Body of pancreas (tissue), 4 donors: ENCODE measurements at places on chromosomes 13 and 19. TPM values are rescaled to one million over a fixed set of nuclear protein-coding genes. Genes with fewer than 3 reads are reported as not detected.

GRCh38 chr13:28568286-28568685, 73.4 kb upstream of the FLT1 start:
- no peak overlapping the region for H3K27ac ChIP-seq
- no peak overlapping the region for H3K4me3 ChIP-seq

DNA sequence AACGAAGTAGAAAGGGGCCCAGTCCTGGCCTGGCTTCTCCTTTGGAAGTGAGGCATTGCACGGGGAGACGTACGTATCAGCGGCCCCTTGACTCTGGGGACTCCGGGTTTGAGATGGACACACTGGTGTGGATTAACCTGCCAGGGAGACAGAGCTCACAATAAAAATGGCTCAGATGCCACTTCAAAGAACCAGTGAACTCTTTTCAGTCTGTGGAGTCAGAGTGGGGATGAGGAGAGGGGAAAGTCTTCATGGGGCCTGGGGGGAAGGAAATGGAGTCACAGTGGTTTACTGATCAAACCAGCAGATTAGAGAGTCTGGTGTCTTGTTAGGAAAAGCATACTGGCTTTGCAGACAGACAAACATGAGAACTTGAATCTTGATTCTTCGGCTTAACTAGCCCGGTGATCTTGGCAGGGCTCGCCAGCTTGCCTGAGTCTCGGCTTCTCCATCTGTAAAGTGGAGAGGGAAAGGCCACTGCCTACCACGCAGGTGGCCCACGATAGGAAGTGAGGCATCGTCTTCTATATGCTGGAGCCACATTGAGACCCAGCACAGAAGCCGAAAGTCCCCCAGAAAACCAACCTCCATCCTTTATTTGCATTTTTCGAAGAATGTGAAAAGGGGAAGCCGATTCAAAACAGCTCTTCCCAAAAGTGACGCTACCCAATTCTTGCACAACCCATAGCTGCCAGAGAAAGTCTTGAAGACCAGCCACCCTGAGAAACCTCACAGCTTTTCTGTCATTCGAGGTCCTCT, at the start of gene FFAR1:
Gene FFAR1 (plus strand): TSS at position 732 of the 759 bp plus-strand sequence. CDS start 3,650 bp downstream, outside the sequence.
- peak within 1 kb of the TSS; percentile 14 for H3K27ac ChIP-seq
- DNase-seq, result peak; percentile 68
- no peaks in the 10 kb centered on the region for H3K27me3 ChIP-seq
- H3K4me3 ChIP-seq, result no peak within 1 kb of the TSS

GRCh38 chr19:36418287-36419001, at the start of gene ZFP82:
ZFP82 (minus strand) TSS chr19:36418644; CDS start chr19:36409789, 8,855 bp downstream.
- peak within 1 kb of the TSS; percentile 67 for H3K4me3 ChIP-seq
- peak within 1 kb of the TSS; percentile 77 for H3K27ac ChIP-seq
- peak; percentile 69 for DNase-seq
- H3K27me3 ChIP-seq, result no peaks in the 10 kb centered on the region
- H3K4me1 ChIP-seq, result peaks cover 19% of the 10 kb centered on the region
- no peaks in the 10 kb centered on the region for H3K36me3 ChIP-seq

The KL gene
- 0.52 TPM for total RNA-seq

The NCR1 gene
- total RNA-seq, result not detected

The ADAMTSL5 gene
- total RNA-seq, result not detected

DNA sequence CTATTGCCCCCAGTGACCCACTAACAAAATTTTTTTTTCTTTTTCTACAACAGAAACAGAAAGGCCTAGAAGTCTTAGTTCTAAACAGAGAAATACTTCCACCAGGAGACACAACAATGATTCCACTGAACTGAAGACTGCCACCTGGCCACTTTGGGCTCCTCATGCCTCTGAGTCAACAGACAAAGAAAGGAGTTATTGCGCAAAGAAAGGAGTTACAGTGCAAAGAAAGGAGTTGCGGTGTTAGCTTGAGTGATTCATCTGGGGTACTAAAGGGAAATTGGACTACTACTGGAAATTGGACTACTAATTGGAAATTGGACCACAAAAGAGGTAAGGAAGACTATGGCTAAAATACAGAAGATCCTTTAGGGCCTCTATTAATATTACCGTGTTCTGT, 116.6 kb downstream of the PCDH17 start:
- no peak overlapping the region for H3K4me3 ChIP-seq
- H3K36me3 ChIP-seq, result no peaks in the 10 kb centered on the region
- H3K27ac ChIP-seq, result no peak overlapping the region
- DNase-seq, result no peak

DNA sequence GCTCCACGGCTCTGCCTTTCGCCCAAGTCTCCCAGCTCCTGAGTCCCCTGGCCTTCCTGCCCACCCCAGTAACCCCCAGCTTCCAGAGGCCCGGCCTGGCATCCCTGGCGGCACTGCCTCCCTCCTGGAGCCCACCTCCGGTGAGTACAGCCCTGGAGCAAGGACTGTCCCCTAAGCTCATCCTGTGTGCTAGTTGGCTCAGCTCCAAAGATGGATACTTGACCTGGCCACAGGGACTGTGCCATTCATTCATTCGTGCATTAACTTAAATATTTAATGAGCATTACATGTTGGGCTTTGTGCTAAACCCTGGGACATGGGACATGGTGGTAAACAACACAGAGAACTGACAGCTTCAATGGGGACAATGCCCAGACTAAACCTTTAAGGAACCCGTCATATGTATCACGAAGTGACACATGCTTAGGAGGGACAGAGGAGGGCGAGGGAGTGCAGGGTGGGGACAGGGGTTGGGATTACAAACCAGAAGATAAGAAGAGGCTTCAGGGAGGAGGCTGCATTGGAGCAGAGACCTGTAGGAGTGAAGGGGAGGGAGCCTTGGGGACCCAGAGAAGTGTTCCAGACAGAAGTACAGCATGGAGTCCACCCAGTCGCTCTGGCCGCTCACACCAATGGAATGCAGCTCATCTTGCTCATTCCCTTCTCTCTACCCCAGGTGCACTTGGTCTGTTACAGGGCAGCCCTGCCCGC, 6.9 kb upstream of the OVOL3 start:
- H3K4me1 ChIP-seq, result no peaks in the 10 kb centered on the region
- H3K27ac ChIP-seq, result no peak overlapping the region
- H3K27me3 ChIP-seq, result no peaks in the 10 kb centered on the region
- DNase-seq, result no peak
- no peaks in the 10 kb centered on the region for H3K36me3 ChIP-seq
- H3K4me3 ChIP-seq, result no peak overlapping the region

The WDFY2 gene
- total RNA-seq, result 25.7 TPM
